Neural crest cell (in vitro differentiated cells): ENCODE measurements at places on chromosomes 6 and 20.

- no peak for DNase-seq
These were observed 3.6 kb downstream of the FBXL4 start for GRCh38 chr6:98944168-98944567.

GRCh38 chr20:33630507-33630906, 31.6 kb upstream of the C20orf144 start:
- DNase-seq = no peak

GRCh38 chr6:3732345-3733141, 19.0 kb downstream of the PXDC1 start:
- peak; percentile 75 for DNase-seq

GRCh38 chr6:119344306-119344705, 5.3 kb downstream of the MAN1A1 start:
- DNase-seq = no peak

DNA sequence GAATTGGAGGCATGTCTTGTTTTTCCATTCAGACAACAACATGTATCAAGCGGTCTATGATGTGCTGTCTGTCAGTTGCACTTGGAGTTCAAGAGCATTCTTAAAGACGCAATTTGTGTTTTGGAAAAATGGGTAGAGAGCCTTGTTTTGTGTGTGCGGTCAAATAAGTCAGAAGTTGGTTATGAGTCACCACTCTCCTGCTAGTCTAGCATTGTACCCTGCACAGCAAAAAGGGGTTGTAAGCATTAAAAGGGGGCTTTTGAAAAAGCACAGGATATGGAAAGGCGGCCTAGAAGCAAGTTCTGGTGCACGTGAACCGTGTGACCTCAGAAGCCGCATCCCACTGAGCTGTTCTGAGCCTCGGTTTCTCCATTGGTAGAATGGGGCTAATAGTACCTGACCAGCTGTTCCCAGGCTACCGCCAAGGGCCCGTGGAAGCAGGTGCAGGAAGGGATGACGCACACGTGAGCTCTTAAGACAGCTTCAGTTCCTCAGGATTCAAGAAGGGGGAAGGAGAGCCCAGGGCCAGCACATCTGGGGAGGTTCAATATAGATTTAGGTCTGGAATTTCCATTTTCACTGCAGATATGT, 61.6 kb upstream of the SNX9 start:
- no peak for DNase-seq

DNA sequence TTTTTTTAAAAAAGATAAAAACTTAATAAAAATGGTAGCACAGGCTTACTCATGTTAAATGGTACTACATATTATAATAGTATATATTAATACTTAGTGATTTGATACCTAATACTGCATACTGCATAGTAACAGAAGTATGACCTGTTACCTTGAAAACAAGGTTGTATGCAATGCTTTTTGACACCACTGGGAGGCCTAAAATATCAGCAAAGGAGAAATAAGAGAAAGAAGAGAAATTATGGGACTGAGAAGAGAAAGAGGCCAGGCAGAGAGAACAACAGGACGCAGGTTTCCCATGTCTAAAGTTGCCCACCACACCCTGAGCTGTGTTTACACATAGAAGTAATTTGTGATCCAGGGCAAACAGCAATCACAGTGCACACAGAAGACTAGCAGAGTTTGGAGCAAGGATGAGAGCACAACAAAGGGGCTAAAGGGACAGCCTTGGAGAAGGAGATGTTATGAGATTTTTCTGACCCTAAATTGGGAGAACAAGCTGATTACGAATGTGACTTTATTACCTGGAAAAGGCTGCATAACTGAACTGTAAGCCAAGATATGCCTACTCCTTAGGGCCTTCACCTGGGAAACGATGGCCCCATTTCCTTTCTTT, 73.2 kb downstream of the ROS1 start:
- no peak for DNase-seq

DNA sequence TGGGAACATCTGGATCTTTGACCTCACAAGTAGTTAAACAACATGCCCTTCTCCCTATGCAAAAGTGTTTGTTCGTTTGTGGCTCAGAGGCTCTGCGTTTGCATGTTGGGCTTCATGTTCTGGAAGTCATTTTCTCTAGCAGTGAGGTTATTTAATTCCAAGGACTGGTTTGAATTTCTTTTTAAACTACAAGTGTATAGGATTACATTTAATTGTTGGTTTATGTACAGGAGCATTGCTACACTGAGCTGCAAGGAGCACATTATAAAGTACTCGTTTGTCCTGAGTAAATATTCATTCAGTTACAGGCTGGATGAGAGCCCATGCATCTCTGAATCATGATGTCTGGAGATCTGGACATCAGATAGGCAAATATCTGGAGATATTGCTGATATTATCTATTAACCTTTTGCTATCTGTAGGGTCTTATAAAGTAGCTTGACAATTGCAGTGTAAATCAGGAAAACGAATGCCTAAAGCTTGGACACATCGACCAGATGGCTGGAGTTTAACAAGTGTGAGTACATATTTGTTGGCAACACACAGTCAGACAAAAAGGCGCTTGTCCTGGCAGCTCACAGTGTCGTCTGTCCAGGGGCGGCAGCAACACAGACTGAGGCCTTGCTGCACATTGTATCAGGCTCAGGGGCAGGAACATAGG, 84.6 kb downstream of the PDE7B start:
- no peak for DNase-seq

- DNase-seq = peak; percentile 23
These were observed 52.1 kb downstream of the RNASET2 start for GRCh38 chr6:166904101-166904746.

DNA sequence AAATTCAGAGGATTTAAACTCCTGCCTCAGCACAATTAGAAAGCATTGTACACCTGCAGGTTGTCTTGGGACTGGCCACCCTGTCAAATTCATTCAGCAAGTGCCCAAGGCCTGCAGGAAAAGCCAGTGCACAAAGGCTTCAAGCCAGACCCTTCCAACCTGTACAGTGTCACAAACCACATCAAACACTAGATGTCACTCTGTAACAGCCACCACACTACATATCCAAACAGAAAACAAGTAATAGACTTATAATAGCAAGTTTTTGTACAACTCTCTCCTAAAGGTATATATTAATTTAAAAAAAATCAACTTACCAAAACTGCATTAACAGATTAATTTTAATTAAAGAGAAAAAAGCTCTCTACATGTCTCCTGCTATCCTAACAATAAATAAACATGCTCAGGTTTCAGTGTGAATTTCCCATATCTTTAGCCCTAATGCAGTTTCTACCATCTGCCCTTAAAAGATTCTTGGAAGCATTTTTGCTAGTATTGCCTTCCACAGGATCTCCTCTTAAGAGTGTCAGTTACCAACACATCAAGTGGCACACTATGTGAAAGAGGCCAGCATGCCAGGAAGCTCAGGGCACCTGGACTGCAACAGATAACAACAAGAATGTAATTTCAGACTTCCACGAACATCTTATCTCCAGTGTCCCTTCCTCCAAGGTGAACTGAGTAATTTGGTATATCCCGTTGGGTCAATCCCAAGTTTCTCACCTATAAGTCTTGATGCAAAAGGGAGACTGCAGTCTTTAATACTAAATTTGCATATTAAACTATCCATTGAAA, 47.5 kb downstream of the RALGAPA2 start:
- DNase-seq = no peak

- no peak for DNase-seq
These were observed 271.0 kb upstream of the HSF2 start for GRCh38 chr6:122128445-122128844.

- DNase-seq = no peak
These were observed 63.6 kb downstream of the SLC23A2 start for GRCh38 chr20:4937407-4938319.

DNA sequence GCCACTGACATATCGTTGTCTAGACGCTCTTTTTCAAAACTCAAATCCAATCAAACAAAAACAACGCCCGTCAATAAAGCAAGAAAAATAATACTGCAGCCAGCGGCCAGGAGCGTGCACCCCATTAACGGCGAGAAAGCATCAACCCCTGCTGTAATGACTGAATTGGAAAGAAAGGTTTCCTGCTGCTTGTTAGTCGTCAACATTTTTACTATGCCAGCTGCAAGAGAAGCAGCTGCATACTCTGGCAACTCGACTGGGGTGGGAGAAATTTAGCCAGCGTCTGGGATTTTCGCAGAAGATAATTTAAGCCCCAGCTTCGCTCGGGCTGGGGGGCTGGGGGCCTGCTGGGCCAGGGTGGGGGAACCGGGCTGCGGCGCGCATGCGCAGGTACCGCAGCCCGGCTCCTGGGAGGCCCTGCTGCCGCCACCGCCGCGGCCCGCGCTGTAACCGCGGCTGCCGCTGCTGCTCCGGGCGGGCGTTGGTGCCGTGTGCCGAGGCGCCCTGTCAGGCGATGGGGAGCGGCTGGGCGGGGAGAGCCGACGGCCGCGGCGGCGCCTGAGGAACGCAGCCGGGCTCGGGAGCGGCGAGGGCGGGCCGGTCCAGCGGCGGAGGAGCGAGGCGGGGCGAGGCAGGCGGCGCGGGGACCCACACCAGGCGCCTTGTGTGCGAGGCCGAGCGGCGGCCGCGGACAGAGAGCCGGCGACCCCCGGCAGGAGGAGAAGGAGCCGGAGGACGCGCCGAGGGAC, 732 bp upstream of the STXBP5 start:
- DNase-seq = peak; percentile 60

DNA sequence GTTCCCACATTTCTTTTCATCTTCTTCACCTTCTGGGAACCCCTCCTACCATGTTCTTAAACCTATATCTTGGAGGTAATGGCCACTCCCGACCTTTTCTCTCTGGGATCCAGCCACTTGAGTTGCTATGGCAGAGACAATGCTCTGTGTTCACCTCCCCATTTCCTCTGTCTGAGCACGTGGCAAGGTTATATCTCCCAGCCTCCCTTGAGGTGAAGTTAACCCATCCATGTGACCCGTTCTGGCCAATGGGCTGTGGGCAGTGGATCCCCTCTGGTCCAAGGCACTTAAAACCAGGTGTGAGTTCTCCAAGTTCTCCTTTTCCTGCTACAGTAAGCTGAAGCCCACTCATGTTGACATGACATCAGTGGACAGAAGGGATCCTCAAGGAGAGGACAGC, 261.4 kb downstream of the LRFN2 start:
- DNase-seq = no peak

DNA sequence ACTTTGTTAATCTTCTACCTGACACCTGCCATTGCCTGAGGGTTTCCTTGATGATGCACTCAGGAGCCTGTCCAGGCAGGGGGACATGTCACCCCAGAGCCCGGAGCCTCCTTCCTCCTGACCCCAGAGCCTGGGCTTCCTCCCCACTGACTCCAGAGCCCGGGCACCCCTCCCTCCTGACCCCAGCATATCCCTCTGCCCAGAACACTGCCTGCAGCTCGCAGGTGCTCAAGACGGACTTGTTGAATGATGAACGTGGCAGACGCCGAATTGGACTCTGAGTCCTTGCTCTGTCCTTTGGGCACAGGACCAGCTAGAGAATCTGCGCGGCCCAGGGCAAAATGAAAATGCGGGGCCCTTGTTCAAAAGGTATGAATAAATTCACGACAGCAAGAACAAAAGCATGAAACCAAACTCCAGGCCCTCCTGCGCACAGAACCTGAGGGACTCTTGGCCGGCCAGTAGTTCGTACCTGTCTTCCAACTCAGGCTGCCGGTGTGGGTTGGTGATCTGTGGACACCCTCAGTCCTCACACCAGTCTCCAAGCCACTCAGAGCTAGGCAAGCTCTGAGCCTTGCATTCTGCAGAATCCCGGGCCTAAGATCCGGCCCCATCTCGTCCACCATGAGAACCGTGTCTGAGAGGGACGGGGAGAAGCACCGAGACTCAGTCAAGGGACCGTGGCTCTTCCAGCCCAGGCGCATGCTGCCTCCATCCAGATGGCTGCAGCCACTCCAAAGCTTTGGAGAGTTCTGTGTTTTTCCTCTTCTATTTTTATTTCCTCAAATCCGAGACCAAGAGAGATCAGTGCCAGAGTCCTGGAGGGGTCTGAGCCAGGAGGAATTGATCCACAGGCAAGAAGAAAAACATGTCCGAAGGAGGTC, 104.7 kb downstream of the BMP7 start:
- no peak for DNase-seq

GRCh38 chr6:166814390-166814789, 142.0 kb downstream of the RNASET2 start:
- no peak for DNase-seq

DNA sequence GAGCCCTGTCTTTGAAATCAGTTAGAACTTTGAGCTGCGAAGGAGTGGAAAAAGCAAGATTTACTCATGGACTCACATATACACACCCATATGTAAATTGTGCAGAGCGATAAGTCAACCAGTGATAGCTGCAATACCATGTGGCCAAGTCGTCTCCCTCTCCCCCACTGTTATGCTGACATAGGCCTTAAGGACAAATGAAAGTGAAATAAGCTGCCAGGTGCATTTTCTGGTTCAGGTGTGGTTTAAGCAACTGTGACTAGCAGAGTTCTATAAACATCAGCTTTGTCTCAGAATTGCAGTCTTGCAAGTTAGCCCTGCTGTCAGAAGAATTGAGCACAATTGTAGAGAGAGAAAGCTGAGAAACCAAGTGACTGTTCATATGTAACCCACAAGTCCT, 9.6 kb downstream of the FAM83B start:
- no peak for DNase-seq

- DNase-seq = peak; percentile 72
These were observed 31.1 kb upstream of the CST7 start for GRCh38 chr20:24917797-24918578.

GRCh38 chr20:57259121-57259937, 7.1 kb downstream of the BMP7 start:
- no peak for DNase-seq

GRCh38 chr6:336159-337114, 44.1 kb downstream of the DUSP22 start:
- no peak for DNase-seq

DNA sequence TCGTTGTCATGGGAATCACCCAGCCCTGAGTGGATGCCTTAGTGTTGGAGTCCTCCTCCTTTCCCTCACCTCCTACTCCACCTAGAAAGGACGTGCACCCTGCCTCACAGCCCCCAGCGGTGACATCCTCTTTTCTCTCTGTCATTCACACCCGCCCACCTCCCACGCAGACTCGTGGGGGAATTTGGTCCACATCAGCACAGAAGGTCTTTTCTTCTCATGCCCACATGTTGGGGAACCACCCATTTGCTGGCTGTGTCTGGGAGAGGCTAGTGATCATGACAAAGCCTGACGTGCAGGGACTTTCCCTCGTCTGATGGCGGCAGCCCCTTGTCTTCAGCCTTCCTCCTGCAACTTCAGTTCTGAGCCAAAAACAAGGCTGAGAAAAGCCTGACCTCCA, 96.0 kb upstream of the CNKSR3 start:
- DNase-seq = no peak

DNA sequence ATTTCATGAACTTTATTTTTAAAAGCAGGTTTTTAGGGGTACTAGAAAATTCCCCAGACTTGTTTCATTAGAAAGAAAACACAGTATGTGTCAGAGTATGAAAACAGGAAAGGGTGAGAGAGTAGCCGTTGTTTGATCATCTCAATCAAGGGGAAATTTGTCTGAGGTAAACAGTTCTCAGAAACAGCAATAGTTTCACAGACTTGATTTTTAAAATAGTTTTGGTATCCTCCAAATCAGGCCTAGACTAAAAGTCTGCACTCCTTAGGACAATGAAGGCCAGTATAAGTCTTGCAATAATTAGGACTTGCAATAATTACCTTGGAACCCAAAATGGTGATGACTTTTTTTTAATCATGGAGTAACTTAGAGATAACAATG, 176.6 kb upstream of the TAB2 start:
- no peak for DNase-seq

GRCh38 chr6:66553441-66553840, 846.4 kb upstream of the EYS start:
- no peak for DNase-seq
